Body of pancreas (tissue), 4 donors: ENCODE measurements at places on chromosomes 7 and 10. TPM values are rescaled to one million over a fixed set of nuclear protein-coding genes. Genes with fewer than 3 reads are reported as not detected.

MMP21 gene
- total RNA-seq = not detected

- DNase-seq = no peak
Measured at GRCh38 chr7:101731502-101732084, 85.8 kb upstream of the CUX1 start.

SPDYE9 gene
- not detected for total RNA-seq

DNA sequence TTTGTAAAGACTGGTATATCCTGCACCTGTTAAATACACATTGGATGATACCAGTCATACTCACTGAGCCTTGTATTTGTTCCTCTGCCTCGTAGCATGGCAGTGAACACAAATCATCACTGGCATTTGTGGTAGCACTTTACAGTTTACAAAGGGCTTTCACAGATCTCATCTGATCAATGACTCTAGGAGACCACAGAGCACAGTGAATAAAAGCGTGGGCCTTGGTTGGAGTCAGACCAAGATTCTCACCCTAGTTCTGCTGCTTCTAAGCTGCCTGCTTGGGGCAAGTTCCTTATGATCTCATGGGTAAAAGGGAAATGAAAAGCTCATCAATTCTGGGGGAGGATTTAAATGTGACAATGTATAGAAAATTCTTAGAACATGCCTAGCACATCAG is 129.9 kb upstream of the AGK start:
- DNase-seq = no peak
